CD8-positive, alpha-beta memory T cell (primary cell): ENCODE measurements at places on chromosomes 7 and 10. TPM values are rescaled to one million over a fixed set of nuclear protein-coding genes. Genes with fewer than 3 reads are reported as not detected.

DNA sequence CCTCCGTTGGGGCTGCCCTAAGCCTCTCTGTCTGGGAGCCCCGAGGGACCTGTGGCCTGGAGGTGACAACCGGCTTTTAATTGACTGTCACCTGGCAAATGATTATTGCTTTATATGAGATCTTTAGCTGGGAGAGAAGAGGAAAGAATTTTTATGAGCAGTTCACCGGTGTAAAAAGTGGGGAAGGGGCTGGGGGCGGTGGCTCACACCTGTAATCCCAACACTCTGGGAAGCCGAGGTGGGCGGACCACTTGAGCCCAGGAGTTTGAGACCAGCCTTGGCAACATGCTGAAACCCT, 2.6 kb upstream of the COX19 start:
- no peak for DNase-seq

GRCh38 chr7:151865070-151865670, 11.7 kb downstream of the PRKAG2 start:
- DNase-seq = no peak

- no peak for DNase-seq
Observed at GRCh38 chr7:77827999-77828398, 29.4 kb downstream of the PHTF2 start.

- DNase-seq = no peak
Observed at GRCh38 chr7:81150951-81151361, 232.1 kb upstream of the SEMA3C start.

DNA sequence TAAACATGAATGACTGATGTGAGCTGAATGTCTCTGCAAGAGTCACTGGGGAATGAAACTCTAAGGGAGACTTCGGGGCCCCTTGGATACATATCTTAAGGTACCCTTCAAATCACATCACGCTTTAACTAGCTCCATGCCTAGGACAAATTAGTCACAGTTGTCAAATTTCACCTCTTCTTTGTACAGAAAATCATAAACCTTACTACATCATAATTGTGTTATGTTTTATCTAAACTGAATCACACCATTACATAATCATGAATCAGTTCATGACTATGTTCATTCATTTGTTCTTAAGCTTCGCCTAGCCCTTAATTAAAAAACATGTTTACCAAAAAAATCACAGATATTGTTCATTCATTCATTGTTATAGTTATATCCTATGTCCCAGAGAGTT, 2.1 kb upstream of the SLC13A1 start:
- no peak for DNase-seq

DNA sequence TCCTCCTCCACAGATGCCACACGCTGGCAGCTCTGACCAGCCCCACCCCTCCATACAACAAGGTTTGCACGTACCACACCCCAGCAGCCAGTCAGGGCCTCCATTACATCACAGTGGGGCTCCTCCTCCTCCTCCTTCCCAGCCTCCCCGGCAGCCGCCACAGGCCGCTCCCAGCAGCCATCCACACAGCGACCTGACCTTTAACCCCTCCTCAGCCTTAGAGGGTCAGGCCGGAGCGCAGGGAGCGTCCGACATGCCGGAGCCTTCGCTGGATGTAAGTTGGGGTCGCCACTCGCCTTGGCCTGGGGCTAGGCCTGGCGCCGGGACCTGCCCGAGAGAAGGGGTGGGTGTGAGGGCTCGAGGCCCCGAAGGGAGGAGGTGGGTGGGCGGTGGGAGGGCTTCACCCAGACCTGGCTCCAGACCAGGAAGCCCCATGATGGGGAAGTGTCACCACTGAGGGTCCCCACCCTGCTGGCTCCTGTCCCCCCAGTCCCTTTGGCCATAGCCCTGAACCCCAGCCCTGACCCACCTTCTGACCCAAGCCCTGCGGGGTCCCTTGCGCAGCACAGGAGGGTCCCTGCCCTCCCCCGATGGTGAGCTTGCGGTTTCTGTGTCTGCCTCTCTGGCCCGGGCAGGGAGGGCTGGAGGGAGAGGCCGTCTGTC, 36.2 kb upstream of the PPIF start:
- DNase-seq = no peak

DNA sequence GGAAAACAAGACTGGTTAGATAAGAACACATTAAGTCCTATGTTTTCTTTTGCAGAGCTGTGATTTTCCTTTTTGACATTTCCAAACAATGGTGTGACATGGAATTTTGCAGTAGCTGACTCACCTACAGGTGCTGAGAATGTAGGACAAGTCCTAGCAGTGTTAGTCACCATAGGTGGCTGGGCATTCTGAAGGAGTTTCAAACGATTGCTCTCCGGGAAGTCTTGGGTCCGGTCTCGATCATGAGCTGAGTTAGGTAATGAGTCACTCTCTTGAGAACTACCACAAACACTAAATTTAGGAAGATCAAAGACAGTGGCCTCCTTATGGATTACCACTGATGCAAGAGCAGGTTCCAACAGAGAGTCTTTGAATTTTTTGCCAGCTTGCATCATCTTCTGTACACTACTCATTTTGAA, 3.6 kb downstream of the FIGNL1 start:
- no peak for DNase-seq

The FAM237B gene
- not detected for polyA plus RNA-seq

The POT1 gene
- 21.8 TPM for polyA plus RNA-seq

The PTEN gene
- polyA plus RNA-seq = 29.1 TPM
